Fibroblast of skin of right biceps (primary cell): ENCODE measurements at places on chromosomes 4 and X.

- DNase-seq = peak; percentile 15
These were observed 1742.8 kb downstream of the PCDH7 start for GRCh38 chr4:32462944-32463343.

DNA sequence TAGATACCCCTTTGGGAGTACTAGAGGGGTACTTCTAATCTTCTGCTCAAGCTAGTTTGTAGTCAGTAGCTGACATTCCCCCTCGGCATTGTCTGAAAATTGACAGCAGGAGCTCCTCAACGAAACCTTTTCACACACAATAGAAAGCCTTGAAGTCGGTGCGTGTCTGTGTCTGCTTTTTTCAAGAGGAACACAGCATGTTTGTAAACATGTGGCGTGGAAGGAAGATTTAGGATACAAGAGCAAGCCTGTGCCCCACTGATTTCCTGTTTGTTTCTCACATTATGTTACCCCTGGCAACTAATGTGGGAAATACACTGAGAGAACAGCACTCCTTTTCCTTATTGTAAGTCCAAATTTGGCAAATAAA is 252.6 kb downstream of the ANKRD50 start:
- DNase-seq = no peak

- DNase-seq = no peak
These were observed 154.5 kb upstream of the ANK2 start for GRCh38 chr4:112894951-112895350.

DNA sequence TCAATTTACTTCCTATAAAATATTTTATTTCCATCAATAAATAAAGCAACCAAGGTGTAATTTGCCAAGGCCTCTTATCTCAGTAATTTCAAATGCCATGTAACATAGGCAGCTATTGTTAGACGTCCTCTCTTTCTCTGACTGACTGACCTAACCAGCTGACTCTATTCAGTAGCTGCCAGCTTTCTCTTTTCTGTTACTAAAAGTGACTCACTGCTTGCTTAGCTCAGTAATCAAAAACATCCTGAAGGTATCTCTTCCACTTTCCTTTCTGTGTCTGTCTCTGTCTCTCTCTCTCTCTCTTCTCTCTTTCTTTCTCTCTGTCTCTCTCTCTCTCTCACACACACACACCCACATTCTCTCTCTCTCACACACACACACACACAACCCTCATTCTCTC is 134.2 kb downstream of the SPOCK3 start:
- peak; percentile 12 for DNase-seq

- DNase-seq = no peak
These were observed 2.1 kb downstream of the MAGEA10 start for GRCh38 chrX:152136312-152136711.

DNA sequence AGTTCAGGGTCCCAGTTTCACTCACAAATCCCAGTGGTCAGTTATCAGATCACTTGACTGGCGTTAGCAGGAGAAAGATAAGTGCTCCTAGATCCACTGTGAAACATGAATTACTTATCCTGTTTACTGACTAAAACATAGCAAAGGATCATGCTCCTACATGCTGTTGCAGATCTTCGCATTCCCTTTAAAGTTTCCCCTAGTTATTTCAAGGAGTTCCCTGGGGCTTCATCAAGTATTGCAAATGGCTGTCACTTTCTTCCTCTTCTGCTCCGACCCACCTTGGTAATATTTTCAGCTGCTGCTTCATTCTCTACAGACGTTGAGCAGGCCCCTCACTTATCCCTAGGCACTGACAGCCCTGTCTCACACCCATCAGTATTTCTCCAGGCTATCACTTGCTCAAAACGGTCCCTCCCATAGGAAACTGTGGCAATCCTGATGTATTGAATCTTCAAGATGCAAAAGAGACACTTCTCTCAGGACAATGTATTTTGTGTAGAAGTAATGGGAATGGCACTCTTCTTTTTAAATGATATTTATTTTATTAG is 466.0 kb downstream of the INPP4B start:
- no peak for DNase-seq

GRCh38 chrX:102832661-102833060 is 104.4 kb upstream of the RAB40AL start:
- DNase-seq = peak; percentile 69

DNA sequence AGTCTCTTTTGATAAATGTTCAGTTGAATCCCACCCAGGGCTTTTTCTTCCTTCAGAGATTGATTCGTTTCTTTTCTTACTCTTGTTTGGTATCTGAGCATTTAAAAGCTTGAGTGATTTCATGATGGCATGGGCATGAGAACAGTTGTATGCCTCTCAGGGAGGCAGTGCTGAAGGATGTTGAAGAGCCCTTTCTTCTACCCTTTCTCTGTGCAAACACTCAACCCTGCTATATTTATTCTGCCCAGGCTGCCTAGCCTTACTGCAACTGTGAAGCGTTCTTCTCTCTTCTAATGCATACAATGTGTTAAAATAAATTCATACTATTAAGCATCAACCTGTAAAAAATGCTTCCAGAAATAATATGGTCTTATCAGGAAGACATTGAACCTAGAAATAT is 367.6 kb upstream of the LCORL start:
- DNase-seq = no peak

DNA sequence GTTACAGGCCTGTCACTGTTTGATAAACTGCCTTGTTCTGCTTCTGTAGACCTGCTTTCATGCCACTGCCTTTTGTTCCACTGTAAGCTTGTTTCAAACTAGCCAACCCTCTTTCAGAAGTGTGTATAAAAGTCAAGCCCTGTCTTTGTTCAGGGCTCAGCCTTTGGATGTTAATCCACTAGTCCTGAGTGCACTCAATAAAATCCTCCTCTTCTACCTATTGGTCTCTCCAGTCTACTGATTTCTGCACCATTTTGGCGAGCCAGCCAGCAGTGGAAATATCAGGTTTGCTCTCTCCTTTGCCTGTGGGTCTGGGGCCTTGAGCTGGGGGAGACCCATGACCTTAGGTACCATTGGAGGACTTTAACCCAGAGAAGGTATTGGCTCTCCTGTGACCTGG is 901.6 kb upstream of the NDST4 start:
- DNase-seq = no peak

DNA sequence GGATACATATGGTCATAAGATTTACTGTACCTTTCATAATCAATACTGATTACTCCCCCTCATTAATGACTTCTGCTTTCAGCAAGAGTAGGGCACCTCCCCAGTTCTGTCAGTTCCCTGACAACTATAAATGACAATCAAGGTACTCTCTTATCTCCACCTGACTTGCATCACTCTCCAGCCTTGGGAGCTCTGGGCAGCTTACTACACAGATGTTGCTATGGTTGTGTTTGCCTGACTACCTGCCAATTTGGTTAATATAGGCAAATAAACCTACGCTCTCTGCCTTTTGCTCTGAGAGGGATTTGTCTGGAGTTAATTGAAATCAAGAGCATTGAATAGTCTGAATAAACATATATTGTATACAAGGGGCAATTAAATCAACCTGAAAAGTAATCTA is 22.8 kb upstream of the MAP7D3 start:
- DNase-seq = no peak

DNA sequence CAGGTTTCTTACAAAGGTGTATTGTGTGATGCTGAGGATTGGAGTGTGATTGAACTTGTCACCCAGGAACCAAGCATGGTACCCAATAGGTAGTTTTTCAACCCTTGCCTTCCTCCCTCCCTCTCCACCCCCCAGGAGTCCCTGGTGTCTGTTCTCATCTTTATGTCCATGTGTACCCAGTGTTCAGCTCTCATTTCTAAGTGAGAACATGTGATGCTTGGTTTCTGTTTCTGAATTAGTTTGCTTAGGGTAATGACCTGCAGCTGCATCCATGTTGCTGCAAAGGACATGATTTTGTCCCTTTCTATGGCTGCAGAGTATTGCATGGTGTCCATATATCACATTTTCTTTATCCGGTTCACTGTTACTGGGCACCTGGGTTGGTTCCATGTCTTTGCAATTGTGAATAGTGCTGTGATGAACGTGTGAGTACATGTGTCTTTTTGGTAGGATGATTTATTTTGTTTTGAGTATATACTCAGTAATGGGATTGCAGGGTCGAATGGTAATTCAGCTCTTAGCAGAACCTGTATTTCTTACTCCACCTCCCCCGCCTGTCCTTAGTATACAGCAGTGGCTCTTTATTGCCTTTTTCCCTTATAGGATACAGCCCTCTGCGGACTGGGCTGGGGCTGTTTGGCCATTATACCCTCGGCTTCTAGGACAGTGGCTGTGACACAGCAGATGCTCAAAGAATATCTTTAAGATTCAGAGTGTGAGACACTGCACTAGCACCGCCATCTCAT is 145.4 kb downstream of the PTTG2 start:
- DNase-seq = no peak

DNA sequence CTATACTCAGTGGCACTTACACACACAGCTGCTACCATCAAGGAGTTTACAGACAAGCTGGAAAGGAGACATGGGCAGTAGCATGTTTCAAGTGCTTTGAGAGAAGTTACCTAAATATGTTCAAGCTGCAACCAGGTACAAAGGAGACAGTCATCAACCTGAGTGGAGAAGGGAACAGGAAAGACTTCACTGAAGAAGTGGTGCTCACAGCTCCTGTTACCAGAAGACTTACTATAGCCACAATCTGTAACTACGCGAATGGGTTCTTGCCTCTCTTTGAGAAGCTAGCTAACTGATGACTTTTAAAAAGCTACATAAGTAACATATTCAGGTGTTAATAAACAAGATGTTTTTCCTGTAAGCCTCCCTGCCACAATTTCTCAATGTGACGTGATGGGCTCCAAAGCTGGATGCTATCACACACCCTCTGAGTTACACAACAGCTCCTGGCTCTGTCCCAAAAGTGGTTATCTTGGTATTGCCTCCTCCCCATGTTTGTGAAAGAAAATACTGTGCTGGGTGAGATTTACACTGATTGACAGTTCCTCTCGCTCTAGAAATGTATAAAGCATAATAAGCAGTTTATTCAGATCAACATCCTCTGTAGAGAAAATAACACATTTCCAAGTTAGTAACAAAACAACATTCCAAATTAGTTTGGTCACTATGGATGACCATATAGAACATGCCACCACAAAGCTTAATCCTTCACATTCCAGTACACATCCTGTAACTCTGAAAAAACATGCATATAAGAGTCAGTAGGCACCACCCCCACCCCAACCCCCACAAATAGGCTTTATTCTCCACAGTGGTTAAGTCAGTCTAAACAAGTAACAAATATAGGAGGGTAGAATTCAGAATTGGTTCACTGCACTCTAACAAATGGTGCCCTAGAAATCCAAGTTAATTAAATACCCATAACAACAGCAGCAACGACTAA is 81.8 kb downstream of the FRYL start:
- peak; percentile 94 for DNase-seq

DNA sequence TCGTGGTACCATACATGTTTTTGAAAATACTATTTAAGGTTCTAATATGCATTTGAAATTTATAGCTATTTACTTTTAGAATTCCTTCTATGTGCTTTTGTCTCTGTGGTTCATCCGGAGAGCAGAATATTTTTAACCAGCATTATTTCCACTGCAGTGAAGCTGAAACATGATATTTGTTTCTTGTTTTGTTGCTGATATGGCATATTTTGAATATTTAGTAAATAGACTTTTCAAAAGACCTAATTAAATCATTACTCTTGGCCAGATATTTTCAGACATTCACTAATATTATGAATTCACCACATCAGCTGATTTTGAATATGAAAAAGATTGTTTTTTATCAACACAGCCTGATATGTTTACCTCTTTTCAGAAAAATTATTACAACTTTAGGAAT is 87.0 kb downstream of the FAT4 start:
- no peak for DNase-seq

- DNase-seq = peak; percentile 69
These were observed 10.5 kb downstream of the PTTG2 start for GRCh38 chr4:37970702-37971101.

- DNase-seq = peak; percentile 32
These were observed 262.2 kb downstream of the SPOCK3 start for GRCh38 chr4:166972071-166972470.

DNA sequence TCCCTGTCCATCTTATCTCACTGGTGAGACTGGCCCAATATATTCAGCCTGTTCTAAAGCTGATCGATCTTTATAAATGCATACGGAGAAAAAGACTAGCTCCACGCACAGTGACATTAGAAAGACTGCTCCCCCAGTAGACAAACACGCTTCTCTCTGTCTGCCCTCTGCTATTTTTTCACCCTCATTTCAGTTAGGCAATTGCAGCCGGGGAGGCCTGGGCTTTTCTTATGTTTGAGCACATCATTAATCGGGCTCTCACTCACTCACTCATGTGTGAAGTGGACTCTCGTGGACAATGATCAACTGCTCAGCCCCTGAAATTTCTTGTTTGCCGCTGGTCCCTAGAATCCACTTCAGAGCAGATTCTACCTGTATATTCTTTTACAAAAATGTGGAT is 824.7 kb upstream of the TENM3 start:
- no peak for DNase-seq

DNA sequence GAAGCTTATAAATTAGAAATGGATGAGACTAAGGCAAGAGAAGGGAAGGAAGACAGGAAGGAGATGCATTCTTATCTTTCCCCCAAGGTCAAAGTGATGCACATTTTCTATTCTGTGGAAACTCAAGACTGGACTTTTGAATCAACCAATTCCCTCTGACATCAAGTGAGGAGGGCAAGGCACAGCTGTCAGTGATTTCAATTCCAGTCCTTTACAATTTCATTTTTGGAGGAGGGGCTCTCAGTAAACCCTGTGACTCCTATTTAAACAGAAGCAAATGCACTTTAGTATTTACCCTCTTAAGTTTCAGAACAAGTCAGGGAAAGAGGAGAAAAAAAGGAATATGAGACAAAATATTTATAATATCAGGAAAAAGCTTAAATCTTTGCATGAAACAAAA is 134.0 kb downstream of the MGST2 start:
- no peak for DNase-seq

GRCh38 chr4:76003035-76003434 is 4.3 kb downstream of the CXCL9 start:
- DNase-seq = no peak

DNA sequence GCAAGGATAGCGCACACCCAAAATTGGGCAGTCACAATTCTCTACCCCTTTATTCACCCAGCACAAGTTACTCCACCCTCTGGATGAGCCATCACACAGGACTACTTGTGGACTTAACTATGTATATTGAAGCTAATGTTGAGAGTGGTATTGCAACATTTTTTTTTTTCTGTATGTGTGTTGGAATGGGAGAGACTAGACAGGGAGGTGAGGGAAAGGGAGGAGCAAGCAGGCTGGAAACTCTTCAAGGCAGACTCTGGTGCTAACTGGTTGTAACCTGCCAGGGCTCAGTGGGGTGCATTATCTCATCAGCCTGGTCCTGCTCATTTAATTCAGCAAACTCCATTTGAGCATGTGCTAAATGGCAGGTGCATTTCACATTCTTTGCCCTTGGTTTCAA is 18.4 kb upstream of the CWH43 start:
- DNase-seq = peak; percentile 8

DNA sequence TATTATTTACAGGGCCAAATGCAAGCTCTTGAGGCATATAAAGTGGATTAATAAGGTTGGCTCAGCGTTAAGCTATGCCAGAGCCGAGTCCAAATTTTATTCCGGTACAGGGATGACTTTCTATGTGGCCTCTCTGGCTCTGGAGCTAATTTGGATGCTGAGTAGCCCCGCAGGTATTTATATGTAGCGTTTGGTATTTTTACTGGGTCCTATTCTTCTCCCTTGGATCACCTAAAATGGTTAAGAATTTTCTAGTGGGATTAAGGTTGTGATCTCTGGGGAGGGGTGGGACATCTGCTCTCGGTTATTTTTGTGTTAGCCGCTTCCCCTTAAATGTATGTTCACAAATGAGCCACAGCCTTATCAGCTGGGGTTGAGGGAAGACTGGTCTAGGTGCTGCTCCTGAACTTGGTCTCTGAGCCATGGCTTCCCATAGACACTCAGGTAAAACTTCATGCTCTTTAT is 49.4 kb downstream of the FHL1 start:
- DNase-seq = peak; percentile 74
